ENCODE measurements at places on chromosomes 1 and 21.

DNA sequence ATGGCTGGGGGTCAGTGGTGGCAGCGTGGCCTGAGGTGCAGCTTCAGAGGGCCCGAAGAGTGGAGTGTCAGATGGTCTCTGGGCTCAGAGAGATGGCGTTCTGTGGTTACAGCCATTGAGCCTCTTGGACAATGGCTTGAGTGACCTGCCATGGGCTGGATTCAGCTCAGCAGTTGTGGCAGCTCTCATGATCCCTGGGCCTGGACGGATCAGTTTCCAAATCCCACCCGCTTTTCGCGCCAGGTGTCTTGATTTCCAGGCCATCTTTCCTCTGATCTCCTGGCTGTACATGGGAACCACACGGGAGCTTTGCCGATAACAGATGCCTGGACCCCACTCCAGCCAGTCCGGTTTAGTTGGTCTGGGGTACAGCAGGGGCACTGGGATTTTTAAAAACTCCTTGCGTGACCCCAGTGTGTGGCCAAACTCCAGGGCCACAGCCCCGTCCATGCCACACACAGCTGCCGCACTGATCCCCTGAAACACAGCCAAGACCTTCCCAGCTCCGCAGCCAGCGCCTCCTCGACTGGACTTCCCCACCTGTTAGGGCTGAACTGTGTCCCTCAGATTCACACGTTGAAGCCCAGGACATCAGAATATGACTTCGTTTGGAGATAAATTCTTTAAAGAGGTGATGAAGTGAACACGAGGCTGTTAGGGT is 67.9 kb downstream of the ATP5PO start:
- no peak for DNase-seq

DNA sequence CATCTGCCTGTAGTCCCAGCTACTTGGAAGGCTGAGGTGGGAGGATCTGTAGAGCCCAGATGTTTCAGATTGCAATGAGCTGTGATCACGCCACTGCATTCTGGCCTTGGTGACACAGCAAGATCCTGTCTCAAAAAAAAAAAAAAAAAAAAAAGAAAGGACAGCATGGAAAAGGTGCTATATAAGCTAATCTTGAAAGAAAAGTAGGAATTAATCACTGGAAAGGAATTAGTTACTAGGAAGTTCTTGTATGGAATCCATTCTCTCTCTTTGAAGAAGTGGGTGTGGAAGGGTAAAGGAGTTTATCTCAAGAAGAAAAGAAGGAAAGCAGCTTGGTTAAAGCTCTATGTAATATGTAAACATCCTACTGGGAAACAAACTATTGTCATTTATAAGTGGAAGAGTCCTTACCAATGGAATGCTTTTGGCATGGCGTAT is 339.2 kb downstream of the DPYD start:
- DNase-seq: no peak

- DNase-seq: no peak
Measured at GRCh38 chr1:229325853-229326487, 16.9 kb downstream of the CCSAP start.

DNA sequence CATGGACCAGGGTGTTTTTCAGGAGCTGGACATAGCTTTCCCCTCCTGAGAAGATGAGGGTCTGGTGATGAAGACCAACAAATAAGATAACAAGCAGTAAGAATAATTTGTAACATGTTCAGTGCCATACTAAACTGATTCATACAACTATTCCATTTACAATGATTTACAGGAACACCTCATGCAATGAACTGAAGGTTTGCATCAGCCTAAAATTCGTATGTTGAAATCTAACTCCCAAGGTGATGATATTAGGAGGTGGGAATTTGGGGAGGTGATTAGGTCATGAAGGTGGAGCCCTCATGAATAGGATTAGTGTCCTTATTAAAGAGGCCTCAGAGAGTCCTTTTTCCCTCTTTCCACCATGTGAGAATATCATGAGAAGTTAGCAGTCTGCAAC is 15.9 kb upstream of the NIBAN1 start:
- DNase-seq: no peak

- no peak for DNase-seq
Measured at GRCh38 chr1:116097626-116098025, 13.6 kb upstream of the MAB21L3 start.

- DNase-seq: peak; percentile 85
Measured at GRCh38 chr1:40338745-40339419, 21.8 kb upstream of the COL9A2 start.

- no peak for DNase-seq
Measured at GRCh38 chr1:228347181-228347580, 59.5 kb downstream of the TRIM11 start.

DNA sequence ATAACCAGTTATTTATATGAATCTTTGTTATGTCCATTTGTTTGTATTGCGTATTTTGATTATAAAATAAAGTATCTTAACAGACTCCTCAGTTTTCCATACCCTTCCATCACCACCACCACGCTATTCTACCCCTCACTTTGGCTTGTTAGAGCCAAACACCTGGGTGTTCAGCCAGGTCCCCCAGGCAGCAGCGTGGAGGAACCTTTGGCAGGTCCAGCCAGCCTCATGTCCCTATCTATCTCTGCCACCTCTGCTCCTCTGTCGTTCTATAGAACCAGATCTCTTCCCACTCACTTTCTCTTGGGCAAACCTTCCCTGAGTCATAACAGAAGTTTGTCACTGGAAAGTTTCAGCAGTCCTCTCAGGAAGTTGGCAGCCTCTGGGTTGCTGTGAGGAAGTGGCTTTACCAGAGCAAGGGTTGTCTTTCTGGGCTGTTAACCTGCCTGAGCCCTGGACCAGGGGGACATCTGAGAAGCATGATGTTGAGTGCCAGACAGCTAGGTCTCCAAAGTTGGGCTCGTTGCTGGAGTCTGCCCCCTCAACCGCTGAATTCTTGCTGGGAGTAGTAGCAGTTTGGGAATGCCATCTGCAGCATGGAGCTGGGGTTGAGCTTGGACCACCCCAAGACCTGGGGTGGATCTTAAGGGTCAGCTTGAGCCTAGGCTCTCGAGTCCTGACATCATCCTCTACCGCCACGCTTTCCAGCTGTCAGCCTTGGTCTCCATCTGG is 996 bp upstream of the SH3BGRL3 start:
- DNase-seq: no peak
